ENCODE measurements at places on chromosomes 5 and 9. TPM values are rescaled to one million over a fixed set of nuclear protein-coding genes. Genes with fewer than 3 reads are reported as not detected.

The WNK2 gene
- total RNA-seq: 40.0 TPM

The REEP2 gene
- total RNA-seq: 7.0 TPM

The TAF11L5 gene
- total RNA-seq: not detected

The ZFAND5 gene
- 282 TPM for total RNA-seq

The IL5 gene
- total RNA-seq: not detected

The OR1Q1 gene
- total RNA-seq: not detected

The RNF180 gene
- 22.9 TPM for total RNA-seq

The ORM1 gene
- 3.3 TPM for total RNA-seq

The DMAC1 gene
- total RNA-seq: 81.9 TPM

The AJM1 gene
- total RNA-seq: 4.8 TPM

DNA sequence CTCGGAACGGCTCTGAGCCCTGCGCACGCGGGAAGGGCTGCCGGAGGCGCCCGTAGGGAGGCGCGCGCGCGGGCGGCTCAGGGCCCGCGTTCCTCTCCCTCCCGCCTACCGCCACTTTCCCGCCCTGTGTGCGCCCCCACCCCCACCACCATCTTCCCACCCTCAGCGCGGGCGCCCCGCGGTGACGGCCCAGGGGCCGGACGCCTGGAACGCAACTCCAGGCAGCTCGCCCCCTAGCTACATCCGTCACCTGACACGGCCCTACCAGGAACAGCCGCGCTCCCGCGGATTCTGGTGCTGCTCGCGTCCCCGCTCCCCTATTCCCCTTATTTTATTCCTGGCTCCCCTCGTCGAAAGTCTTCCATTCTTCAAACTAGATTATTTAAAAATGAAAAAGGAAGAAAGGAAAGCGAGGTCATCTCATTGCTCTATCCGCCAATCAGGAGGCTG is at the start of gene CDKN2B-AS1:
CDKN2B-AS1 (plus strand) TSS at position 236 of the 450 bp plus-strand sequence.
- no peak for DNase-seq

DNA sequence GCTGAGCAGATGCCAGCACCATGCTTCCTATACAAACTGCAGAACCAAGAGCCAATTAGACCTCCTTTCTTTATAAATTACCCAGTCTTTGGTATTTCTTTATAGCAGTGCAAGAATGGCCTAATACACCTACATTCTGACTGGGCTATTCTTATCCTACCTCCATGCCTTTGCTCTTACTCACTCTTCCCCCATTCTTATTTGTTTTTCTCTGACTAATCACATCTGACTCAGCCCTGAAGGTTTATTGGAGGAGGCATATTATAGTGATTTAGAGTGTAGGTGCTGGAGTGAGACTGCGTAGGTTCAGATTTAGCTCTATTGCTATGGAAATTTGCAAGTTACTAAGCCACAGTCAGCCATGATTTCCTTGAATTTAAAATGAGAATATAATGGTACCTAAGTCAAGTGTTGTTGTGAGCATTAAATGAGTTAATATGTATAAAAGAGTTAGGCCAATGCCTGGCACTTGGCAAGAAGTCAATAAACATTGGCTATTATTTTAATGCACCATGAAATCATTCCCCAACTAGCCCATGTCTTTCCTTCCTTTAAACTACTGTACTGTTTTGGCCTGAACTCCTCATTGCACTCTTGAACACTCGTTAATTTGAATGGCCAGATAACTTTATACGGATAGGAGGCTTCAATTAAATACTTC is 531.2 kb upstream of the ZNF608 start:
- DNase-seq: no peak

DNA sequence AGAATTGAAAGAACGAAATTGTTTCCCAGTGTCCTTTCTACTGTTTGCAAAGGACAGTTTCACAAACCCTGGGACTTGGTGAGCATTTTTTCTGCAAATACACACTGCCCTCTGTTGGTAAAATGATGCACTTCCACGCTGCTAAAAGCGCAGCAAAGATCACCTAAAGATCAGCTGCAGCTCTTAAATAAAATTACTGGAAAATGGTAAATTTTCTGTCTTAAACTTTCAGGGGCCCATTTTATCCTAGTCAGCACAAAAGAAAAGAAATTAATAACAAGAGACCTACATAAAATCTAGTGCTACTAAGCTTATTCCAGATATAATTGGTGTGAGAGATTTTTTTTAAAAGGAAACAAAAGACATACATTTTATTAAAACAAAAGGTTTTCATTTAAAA is 566.0 kb downstream of the CAAP1 start:
- DNase-seq: no peak

DNA sequence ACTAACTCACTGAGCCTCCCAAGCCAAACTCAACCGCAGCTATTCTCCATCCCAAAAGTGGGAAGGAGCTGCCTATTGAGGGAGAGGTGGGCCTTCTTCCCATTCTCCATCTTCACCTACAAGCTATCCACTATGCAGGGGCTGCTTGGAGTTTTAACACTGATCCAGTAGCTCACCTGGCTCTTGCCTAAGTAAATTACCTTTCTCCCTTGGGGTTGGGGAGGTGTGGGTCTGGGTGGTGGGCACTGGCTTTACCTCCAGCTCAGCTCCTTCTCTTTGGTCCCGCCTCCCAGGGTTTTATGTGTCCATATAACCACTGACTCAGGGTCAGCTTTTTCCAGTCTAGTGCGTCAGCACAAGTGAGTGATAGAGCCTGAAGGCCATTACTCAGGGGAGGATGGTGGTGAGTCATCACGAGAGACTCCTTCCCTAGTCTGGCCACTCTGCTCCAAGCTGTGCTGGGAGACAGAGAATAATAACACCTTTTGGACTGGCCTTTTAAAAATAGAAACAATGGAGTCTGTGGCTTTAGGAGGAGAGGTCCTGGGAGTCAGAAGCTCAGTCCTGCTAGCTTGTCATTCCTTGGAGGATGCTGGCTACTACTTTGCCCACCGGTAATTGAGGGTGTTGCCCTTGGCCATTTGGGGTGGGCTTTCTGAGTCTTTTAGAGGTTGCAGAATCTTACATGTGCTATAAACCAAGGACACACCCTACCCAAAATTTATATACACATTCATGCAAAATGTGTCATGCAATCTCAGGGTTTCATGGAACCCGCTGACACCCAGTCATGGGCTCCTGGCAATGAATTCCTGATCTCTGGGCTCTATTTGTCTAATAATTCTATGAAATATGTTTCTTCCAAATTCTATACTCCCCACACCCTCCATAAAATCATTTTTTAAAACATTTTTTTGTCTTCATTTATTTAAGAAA is 35.6 kb upstream of the ATP6V1G1 start:
- DNase-seq: peak; percentile 61

- DNase-seq: no peak
These were observed 3.5 kb downstream of the SNCB start for GRCh38 chr5:176626876-176627236.

DNA sequence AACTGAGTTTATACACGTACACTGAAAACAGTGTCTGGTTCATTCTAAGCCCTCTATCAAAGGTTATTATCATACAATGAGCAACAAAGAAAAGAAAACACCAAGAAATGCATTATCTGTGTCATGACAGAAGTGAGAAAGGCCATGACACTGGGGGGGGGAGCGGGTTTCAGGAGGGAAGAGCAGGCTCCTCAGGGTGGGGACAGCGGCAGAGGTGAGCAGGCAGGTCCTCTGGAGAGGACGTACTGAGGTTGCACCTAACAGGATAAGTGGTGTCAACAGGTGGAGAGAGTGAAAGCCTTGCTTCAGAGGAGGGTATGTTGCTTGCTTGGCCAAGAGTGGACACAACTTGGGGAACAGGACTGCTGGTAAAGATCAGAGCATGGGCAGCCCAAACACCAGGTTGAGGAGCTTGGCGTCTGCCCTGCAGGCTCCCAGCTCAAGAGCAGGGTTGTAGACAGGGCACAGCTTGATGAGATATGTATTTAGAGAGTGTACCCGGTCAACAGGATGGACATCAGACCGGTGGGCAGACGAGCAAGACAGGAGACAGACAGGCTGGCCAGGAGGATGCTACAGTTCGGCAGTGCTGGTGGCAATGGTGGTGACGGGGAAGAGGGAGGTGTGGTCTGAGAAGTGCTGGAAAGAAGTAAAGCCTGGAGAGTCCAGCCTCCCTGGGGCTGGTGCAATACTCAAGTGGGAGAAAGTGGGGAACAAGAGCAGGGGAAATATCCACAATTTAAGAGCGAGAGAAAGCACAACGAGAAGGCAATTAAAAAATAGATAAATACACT is 10.3 kb downstream of the WHRN start:
- DNase-seq: no peak

DNA sequence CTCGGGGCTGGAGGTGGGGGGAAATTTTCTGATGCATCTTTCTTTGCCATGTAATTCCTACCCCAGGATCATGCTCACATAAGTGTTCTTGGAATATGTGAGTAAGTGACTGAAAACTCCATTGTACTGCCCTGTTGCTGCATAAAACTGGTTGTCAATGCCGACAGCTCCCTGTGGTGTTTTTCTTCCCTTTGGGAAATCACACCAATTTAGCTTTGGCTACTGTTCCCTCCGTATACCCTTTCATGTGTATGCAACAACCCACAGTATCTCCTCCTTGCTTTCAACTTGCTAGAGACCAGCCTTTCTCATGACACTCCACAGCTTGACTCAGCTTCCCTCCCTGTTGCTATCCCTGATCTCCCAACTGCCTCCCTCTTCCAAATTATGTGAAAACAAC is 240.6 kb downstream of the TRIM32 start:
- DNase-seq: no peak

DNA sequence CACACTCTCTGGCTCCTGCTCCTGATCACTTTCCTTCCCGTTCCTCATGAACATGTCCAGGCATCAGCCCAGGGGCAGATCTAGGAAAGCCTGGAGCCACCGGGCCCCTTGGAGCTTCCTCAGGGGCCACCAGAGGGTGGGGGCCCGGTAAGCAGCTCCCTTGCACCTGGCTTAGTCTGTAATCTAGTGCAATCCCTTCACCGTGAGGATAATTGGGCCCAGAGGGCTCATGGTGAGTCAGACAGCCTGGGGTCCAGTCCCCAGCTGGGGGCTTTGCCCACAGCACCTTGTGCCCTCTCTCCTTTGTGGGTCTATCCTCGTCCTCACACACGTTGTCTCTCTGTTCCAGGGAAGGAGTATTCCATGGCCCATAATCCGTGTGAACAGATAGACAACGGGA is 10.4 kb upstream of the ALDH1B1 start:
- DNase-seq: no peak

- no peak for DNase-seq
These were observed 44.4 kb downstream of the CAST start for GRCh38 chr5:96706433-96707111.

DNA sequence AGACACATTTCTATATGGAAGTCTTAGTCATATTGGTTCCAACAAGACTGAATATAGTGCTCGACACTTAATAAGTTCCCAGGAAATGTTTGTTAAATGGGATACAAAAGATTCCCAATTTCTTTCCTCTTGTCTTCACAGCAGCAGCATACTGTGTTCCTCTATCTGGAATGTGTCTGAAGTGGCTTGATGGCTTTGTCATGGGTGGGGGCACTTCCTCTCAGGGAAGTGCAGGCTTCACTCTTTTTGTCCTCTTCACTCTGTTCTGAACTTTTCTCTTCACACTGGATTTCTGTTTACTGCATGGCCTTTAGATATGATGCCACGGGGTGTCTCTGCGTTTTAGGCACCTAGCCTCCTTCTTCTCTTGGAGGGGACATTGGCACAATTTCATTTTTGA is 127.7 kb upstream of the C9orf72 start:
- no peak for DNase-seq

GRCh38 chr9:112532427-112532826 is 45.8 kb downstream of the KIAA1958 start:
- peak; percentile 53 for DNase-seq

DNA sequence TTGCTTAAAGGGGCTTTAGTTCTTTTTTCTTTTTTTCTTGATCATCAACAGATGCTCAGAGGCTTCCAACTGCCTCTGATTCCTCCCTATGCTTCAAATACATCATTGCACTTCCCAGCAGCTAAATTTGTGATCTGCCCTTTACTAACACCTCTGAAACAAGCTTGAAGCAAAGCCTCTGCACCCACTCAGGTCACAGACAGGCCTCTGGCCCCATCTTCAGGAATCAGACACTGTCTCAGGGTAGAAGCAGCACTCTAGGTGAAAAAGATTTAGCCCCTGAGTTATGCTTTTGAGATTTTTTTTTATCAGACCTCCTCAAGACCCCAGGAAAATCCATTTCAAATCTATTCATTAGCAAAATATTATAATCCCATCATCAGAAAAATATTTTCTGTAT is 91.5 kb downstream of the MAMDC2 start:
- DNase-seq: no peak

All from ureter (tissue), 1 donor.